ENCODE measurements at places on chromosomes 13 and 19.

DNA sequence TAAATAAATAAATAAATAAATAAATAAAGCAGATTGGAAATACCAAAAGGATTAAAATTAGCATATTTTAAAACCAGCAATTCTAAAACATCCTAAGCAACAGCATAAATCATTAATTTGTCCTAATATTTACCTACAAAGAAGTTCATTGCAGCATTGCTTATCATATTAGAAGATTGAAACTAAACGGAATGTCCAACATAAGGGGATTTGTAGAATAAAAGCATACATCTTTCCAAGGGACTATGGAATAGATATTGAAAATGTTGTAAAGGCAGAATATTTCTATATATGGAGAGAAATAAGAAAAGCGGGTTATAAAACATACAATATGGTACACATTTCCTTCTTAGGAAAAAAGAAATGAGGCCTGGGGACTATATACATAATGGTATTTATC, 71.1 kb upstream of the RFC3 start:
- DNase-seq, result no peak

DNA sequence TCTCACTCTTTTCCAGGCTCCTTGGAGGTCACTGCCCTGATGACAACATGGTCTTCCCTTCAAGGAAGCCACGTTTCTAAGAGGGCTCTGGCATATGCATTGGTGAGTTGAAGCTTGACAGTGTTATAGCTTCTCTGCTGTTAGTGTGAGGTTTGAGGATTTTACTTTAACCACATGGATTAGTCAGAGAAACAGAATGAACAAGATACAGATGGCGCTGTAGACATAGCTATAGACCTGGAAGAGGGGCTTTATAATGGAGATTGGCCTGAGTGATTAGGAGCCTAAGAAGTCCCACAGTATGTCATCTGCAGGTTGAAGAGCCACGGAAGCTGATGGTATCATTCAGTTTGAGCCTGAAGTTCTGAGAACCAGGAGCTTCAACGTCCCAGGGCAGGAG, 18.4 kb upstream of the URI1 start:
- no peak for DNase-seq

DNA sequence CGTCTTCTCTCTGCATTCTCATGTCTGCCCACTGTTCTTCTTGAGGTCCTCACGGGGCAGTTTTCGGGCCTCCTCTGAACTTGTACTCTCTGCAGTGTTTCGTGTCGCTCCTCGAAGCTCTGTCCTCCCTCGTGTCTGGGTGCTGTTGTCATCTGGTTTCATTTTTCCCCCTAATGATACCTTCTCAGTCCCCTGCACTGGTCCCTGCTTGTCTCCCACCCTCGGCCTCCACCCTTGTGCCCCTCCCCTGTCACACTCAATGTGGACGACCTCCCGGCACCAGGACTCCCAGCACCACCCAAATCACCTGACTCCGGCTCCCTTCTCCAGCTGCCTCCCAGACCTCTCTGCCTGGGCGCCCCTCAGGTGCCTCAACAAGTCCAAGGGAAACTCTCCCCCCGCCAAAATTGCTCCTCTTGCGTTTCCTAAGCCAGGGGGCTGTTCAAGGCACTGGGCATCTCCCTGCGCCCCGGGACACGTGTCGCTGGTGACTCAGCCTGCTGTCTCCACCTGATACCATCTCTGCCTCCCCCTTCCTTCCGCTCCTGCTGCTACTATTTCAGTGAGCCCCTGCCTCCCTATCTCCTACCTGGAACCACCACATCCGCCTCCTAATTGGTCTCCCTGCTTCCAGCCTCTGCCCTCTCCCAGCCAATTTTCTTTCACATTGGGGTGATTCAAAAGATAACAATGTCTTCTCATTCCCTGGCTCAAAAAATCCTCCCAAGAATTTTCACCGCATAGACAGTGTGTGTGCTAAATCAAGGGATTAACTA, 49.5 kb downstream of the RFX2 start:
- DNase-seq, result no peak

DNA sequence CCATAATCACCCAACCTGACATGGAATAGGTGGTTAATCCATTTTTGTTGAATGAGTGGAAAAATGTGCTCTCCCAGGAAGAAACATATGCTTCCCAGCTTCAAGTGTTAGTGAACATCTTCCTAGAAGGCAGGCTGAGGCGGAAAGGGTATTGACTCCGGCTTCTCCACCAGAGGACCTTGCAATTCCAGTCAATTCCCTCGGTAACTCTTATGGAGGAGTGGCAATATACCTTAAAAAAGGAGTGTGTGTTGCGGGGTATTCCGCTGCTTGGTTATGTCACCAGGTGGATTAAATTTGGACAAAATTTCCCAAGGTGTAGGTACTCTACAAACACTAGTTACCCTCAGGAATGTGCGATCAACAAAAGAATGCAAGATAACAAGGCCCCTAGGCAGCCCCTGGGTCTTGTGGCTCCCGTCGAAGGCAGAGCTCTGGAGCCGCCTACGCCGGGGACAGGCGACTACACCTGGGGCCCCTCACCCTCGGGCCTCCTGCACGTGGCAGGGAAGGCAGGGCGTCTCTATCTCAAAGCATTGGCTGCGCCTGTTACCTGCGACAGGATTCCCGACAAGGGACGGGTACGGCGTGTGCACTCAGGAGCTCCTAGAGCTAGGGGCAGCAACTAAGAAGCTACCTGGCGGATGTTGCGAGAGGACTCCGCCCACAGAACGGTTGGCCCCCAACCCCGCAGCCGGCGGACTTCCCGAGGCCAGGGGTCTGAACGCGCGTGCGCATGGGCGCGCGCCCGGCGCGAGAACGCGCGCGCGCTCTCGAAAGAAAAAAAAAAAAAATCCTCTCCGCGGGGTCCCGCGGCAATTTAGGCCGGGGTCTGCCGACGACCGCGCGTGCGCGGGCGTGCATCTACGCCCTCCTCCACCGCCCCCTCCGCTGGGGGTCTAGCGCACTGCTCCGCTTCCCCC, at the start of gene WDR87:
Gene WDR87, minus strand, starts transcription at position 649 of the 923 bp plus-strand sequence. CDS start 8,355 bp downstream, outside the sequence.
- DNase-seq, result peak; percentile 99

DNA sequence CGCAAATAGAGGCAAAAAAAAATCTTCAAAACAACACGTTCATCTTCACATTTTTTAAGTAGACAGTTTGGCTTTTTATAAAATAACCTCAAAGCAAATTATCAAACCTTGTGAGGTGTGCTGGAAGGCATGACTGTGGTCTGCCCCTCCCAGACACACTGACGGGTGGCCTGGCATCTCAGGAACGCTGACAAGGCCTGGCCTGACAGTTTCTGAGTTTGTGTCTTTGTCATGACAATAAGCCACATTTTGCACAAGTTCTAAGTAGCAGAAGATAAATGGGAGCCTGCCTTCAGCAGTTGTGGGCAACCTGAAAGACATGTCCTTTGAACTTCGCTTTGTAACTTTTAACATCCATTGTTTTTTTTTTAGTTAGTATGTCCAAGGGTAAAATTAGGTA, 38.5 kb downstream of the SOX21 start:
- DNase-seq, result no peak

GRCh38 chr19:48720251-48720612, 707 bp upstream of the MAMSTR start:
- no peak for DNase-seq
